Effector CD8-positive, alpha-beta T cell (primary cell): ENCODE measurements at places on chromosomes 2 and 18.

GRCh38 chr2:134398300-134398699, 144.4 kb downstream of the MGAT5 start:
- no peak for DNase-seq

DNA sequence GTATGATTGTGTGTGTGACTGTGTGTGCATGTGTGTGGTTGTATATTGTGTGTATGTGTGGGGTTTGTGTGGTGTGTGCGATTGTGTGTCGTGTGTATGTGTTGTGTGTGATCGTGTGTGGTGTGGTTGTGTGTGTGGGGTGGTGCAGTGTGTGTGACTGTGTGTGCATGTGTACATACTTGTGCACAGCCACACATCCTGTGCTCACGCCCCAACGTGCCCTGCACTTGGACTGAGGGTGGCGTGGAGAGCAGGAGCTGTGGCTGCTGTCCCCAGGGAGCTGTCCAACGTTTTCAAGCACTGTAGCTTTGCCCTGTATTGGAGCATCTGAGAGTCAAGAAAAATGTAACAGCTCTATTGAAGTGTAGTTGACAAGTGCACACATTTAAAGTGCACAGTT, 243.2 kb upstream of the HDAC4 start:
- no peak for DNase-seq

DNA sequence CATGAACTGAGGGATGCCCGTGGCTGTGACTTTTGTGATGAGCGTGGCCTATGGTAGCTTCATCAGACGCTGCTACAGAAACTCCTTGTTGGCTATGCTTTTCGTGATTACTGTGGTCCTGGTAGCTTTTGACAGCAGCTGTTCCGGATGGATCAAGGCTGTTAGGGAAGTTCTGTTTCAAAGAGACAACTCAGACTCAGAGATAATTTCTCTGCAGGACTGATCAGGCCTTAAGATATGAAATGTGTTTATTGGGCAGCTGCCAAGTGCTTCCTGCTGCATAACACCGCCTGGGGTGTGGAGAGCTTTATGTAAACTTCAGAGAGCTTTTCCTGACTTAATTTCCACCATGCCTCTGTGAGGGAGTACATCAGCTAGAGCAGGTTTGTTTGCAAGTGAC, 243.8 kb downstream of the TSN start:
- DNase-seq: no peak

GRCh38 chr2:75462721-75463120, 98.0 kb downstream of the EVA1A start:
- no peak for DNase-seq

GRCh38 chr2:119755906-119756305, 3.8 kb upstream of the PTPN4 start:
- no peak for DNase-seq

GRCh38 chr18:10660179-10660884, 134.5 kb downstream of the NAPG start:
- no peak for DNase-seq

- DNase-seq: no peak
Observed at GRCh38 chr2:64999754-65000153, 10.6 kb downstream of the SLC1A4 start.

DNA sequence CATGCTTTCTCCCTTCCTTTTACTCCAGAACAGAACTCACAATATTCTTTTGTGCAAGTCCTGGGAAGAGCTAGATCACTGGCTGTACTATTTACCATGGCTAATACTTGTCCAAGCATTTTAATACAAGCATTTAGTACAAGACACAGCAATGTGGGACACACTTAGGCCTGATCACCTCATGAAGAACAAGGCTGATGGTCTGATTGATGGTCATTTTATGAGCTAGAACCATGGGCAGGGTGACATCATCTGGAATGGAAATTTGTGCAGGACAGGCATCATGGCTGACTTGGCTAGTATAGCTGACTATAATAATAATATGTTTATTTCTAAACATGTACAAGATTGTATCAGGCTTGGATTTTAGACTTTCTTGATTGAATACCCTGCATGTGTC, 374.2 kb upstream of the HNMT start:
- no peak for DNase-seq

- no peak for DNase-seq
Observed at GRCh38 chr18:6752202-6752860, 22.8 kb downstream of the ARHGAP28 start.

DNA sequence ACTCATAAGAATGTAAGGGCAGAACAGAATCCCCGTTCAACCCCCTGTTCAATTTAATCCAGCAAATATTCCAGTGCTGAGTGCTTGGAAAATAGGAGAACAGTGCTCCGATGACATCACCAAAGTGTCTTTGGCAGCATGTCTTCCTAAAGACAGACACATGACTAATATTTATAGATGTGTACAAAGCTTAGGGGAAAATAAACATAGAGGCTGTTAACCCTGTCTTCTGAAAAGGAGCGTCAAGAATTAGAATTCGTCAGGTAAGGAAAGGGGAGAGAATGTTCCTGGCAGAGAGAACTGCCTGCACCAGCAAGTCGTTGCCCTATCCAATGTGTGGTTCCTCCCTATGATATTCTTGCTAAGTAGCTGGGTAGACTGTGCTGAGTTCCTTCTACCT, 72.7 kb downstream of the PLB1 start:
- no peak for DNase-seq

GRCh38 chr18:434410-434809, 66.1 kb downstream of the COLEC12 start:
- no peak for DNase-seq

DNA sequence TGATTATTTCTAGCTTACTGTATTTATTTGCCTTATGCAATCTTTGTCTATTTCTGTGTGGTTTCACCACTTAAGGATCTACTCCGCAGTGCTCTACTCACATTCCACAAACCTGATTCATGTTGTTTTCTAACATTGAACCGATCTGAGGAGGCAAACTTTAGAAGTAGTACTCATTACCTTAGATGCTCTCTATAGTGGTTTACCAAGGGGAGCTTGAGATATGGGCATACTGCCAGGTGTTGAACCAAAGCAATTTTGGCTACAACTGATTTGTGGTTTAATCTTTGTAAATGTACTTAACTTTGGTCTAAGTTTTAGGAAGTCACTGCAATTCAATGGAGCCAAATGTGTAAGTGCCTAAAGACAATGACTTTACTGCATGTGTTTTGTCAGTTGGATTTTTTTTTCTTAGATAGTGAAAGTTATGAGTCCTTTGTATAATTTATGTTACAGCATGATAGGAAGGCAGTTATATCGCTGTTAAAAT, 50.1 kb downstream of the MAP2 start:
- no peak for DNase-seq

DNA sequence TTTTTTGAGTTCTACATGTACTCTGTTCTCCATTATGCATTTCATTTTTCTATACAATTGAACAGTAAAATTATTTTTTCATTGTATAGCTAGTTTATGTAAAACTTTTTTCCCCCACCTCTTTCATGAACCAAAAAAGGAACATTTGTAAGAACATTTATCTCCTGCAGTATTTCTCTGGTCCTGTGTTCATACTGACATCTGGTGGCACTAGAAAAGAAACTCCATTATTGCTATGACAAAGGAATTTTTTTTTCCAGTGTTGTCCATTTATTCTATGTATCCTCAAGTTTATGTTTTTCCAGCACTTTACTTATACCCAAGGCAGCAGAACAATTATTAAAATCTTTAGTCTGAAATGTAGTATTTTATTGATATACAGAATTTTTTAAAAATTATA, 27.4 kb upstream of the CHAC2 start:
- no peak for DNase-seq

DNA sequence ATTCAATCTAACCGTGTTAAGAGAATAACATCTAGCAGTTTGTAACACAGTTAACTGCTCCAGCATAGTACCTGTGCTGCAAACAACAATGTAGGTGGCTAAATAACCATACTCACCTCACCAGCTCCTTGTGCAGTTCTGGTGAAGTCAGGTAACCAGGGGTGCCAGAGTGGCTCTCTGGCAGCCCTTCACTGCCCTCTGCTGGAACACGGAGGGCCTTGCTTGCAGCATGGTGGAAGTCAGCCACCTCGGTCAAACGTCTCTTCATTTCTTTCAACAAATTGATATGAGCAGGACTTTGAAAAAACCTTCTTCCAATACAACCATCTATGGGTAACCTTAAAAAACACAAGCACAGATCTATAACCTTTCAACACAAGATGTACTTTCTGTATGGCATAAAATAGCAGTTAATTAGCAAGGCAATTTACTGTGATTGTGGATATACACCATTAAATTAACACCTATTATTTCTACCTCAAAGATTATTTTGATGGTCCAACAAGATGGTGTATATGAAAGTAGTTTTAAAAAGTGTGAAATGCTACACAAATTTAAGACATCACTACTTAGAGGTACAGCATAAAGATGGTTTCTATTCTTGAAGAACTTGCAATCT, 56.6 kb downstream of the EPG5 start:
- DNase-seq: peak; percentile 32

DNA sequence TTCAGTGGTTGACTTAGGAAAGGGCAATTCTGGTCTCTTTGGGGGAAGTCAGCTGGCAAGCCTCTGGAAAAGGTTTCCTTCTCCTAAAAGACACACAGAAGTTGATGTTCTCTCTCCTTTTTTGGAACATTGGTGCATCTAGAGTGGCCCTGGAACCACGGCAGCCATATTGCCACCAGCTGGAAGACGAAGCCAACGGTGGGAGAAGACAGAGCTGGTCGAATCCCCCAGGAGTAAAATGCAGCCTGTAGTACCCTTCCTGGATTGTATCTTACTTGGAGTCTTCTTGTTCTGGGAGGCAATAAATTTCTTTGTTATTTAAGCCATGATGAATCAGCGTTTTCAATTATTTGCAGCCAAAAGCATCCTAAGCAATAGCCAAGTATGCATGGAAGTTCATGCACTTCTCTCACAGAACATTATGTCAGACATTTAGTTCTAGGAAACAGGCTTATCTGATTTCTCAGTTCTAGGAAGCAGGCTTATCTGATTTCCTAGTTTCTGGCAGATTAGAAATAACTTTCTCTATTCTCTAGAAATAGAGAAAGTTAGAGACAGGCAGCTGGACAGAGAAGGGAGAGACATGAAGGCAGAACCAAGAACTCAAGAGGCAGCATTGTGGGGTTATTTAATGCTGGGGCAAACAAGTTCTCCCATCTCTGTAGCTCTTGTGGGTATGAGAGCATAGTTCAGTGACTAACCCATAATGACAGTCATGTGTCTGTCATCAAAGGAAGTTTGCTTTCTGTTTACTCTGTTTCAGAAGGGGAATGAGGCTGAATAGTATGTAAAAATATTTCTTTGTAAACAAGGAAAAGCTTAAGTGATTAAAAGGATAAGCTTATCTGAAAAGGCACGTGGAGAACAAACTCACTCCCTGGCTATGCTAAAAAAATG, 40.5 kb upstream of the NABP1 start:
- DNase-seq: no peak

DNA sequence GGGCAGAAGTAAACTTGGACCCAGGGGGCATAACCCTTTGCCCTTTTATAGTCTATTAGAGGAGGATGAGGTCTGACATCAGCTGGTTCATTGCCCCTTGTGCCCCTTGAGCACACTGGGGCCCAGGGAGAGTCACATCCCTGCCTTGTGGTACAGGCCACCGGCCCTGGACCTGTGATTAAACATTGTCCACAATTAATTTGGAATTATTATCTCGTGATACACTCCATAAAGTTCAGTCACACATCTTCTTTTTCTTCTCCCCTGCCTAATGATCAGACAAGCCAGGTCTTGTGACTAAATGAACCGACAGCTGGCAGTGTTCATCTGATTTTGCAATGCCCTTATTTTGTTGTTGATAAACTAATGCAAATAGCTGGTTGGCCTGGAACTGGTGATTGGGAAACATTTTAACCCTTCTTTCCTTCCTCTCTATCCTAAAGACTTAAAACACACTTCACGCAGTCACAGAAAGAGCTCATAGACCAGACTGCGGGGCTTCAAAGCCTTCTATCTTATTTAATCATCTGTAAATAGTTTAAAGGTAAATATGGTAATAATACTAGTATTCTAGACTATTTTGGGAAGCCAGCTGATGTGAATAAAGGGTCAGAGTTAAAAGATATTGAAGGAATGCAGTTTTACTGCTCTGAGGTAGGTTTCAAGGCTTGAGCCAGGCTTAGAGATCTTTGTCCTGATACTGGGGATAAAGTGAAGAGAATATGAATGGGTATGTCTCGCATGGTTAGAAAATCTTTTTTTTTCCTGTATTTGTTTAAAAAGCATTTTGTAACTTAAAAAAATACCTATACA, 13.4 kb downstream of the IL1R1 start:
- no peak for DNase-seq

- no peak for DNase-seq
Observed at GRCh38 chr2:25586726-25587144, 86.6 kb downstream of the DTNB start.

DNA sequence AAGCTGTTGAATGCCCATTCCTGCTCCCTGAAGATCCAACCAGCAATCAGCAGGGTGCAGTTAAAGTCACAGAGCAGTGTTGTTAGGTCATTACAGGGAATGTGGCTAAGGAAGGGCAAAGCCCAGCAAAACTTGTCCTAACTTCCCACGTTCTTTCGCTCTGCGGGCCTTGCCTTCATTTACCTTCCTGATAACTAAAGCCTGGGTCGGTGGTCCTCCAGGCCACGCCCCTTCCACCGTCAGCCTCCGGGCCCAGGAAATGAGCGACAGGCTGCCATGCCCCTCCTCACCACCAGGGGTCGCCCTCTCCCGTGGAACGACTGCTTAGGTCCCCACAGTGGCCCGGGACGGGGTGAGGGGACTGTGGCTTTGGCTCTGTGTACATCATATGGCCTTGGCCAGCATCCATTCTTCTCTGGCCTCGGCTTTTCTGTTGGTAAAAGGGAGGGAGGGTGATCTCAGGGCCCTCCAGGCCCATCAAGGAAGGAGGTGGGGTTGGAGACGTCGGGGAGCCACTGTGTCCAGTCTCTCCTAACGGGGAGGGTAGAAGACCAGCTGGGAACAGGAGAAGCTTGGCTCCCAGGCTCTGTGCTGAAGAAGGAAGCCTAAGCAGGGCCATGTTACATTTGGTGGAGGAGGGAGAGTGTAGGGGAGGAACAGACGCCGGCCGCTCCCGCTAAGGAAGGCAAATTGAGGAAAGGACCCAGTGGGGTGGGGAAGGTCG, 2.2 kb downstream of the SH2D6 start:
- peak; percentile 89 for DNase-seq

GRCh38 chr18:12836551-12836950, 47.5 kb downstream of the PTPN2 start:
- DNase-seq: no peak

- no peak for DNase-seq
Observed at GRCh38 chr2:123771928-123772632, 253.0 kb upstream of the CNTNAP5 start.

- no peak for DNase-seq
Observed at GRCh38 chr18:63784787-63785452, 9.7 kb downstream of the SERPINB7 start.

GRCh38 chr2:141055531-141055930, 1075.3 kb downstream of the LRP1B start:
- DNase-seq: no peak

GRCh38 chr18:11747731-11748130, 58.7 kb downstream of the GNAL start:
- no peak for DNase-seq

GRCh38 chr18:13292736-13293135, 74.2 kb downstream of the LDLRAD4 start:
- no peak for DNase-seq

- no peak for DNase-seq
Observed at GRCh38 chr2:232203166-232203891, 175.2 kb upstream of the ALPP start.
